Naive thymus-derived CD8-positive, alpha-beta T cell (primary cell): ENCODE measurements at places on chromosomes 16 and 17.
A peak's percentile ranks its signal among the peaks of the same experiment; 100 is the strongest.

- no peaks in the 10 kb centered on the region for H3K27me3 ChIP-seq
- no peak for DNase-seq
- peaks cover 22% of the 10 kb centered on the region for H3K4me1 ChIP-seq
- H3K27ac ChIP-seq, result peak overlapping the region; percentile 91
These were observed 51.6 kb upstream of the CRISPLD2 start for GRCh38 chr16:84768061-84768807.

DNA sequence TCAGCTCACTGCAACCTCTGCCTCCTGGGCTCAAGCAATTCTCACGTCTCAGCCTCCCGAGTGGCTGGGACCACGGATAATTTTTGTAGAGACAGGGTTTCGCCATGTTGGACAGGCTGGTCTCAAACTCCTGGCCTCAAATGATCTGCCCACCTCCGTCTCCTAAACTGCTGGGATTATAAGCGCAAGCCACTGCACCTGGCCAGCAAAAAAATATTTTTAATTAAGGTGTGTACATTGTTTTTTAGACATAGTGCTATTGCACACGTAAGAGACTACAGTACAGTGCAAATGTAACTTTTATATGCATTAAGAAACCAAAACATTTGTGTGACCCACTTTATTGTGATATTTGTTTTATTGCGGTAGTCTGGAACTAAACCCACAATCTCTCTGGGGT lies 49.0 kb downstream of the NACA2 start:
- DNase-seq, result no peak
- peaks cover 17% of the 10 kb centered on the region for H3K27me3 ChIP-seq
- no peaks in the 10 kb centered on the region for H3K36me3 ChIP-seq
- no peak overlapping the region for H3K27ac ChIP-seq
- H3K4me3 ChIP-seq, result no peak overlapping the region
- no peaks in the 10 kb centered on the region for H3K4me1 ChIP-seq

DNA sequence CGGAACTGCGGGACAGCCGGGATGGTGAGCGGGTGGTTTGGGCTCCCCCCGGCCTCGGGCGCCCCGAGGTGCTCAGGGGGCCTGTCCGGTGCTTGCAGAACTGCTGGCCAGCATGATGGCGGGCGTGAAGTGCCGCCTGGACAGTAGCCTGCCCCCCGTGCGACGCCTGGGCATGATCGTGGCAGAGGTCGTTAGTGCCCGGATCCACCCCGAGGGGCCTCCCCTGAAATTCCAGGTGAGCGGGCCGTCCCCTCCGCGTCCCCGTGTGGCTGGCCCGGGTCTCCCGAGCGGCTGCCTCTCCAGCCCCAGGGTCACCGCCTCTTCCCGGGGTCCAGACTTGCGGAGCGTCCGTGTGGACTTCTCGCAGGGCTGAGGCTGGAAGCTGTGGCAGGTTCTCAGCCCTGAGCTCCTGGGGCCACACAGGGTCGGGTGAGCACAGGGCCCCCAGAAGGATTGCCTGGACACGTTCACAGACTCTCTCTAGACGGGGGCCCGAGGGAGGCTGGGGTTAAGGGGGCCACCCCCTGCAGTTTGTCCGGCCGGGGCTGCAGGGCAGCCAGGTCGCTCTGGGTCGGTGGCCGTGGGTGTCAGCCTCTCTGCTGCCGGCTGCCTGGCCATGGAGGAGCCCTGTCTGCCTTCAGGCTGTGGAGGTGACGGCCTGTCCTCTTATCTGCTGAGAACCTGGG lies 7.4 kb downstream of the TELO2 start:
- no peak overlapping the region for H3K27ac ChIP-seq
- H3K36me3 ChIP-seq, result peaks cover 4% of the 10 kb centered on the region
- no peak for DNase-seq
- no peaks in the 10 kb centered on the region for H3K27me3 ChIP-seq

DNA sequence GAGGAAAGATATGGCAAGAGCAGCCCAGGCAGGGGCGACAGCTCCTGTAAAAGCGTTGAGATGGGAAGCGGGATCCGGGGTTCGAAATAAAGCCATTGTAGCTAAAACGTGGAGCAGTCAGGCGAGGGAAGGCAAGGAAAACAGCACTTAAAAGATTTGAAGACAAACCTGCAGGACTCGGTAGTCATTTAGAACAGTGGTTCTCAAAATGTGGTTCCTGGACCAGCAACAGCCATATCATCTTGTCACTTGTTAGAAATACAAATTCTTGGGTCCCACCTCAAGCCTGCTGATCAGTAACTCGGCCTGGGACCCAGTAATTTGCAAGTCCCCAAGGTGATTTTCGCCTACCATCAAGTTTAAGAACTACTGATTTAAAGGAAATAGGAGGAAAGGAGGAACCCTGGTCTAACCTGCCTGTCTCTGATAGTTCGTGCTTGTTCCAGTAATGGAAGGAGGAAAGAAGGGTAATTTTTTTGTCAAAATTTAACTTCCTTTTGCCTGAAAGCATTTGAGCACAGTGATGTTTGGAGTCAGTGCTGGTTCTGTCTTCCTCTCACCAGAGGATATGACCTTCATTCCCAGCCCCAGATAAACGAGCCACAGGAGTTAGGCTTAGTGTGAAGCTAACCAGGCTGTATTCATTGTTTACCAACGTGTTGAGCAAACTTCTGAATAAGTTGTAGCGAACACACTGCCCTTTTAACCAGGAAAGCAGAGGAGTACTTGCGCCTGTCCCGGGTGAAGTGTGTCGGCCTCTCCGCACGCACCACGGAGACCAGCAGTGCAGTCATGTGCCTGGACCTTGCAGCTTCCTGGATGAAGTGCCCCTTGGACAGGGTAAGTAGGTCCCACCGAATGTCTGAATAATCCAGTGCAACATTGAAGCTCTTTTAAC lies 1.1 kb downstream of the ORC6 start:
- H3K4me1 ChIP-seq, result peaks cover 35% of the 10 kb centered on the region
- H3K4me3 ChIP-seq, result no peak overlapping the region
- no peak for DNase-seq
- H3K27me3 ChIP-seq, result no peaks in the 10 kb centered on the region

- no peaks in the 10 kb centered on the region for H3K4me1 ChIP-seq
- H3K27me3 ChIP-seq, result no peaks in the 10 kb centered on the region
- H3K36me3 ChIP-seq, result no peaks in the 10 kb centered on the region
These were observed 34.7 kb upstream of the NAT9 start for GRCh38 chr17:74810699-74811485.

DNA sequence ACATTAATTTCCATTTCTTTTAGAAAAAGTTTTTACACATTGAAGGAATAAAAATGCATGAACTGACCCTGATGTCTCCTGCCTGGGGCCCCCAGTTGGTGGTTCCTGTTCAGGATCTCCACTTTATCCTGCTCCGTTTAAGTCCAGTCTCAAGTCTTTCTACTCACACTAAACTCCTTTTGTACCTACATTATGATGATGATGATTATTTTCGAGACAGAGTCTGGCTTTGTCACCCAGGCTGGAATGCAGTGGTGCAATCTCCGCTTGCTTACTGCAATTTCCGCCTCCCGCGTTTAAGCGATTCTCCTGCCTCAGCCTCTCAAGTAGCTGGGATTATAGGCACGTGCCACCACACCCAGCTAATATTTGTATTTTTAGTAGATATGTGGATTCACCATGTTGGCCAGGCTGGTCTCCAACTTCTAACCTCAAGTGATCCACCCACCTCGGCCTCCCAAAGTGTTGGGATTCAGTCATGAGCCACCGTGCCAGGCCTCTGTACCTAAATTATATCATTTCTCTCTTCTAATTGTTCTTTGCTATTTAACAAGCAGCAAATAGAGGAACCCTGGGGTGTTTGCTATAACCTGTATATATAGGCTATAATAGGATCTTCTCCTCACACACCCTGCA lies 2.2 kb upstream of the FOXK2 start:
- no peaks in the 10 kb centered on the region for H3K27me3 ChIP-seq
- H3K36me3 ChIP-seq, result no peaks in the 10 kb centered on the region
- no peak for DNase-seq
- no peak overlapping the region for H3K4me3 ChIP-seq
- no peak overlapping the region for H3K27ac ChIP-seq
- peaks cover 16% of the 10 kb centered on the region for H3K4me1 ChIP-seq

DNA sequence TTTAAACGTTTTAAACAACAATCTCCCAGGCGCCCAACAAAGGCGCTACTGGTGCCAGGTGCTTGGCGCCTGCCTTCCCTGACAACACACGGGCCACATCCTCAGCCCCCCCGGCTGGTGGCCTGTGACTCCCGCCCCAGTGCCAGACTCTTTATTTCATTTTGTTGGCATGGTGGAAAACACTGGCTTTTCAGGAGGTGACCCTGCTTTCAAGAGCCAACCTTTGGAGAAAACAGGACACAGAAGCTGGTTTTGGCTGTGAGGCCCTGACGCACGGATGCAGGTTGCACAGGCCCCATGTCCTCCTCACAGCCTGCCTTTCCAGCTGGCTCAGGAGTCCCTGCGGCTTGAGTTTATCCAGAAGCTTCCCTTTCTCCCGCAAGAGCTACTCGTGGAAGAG lies 100.0 kb downstream of the METRNL start:
- DNase-seq, result no peak
- no peaks in the 10 kb centered on the region for H3K36me3 ChIP-seq
- H3K27ac ChIP-seq, result no peak overlapping the region
- no peaks in the 10 kb centered on the region for H3K27me3 ChIP-seq

DNA sequence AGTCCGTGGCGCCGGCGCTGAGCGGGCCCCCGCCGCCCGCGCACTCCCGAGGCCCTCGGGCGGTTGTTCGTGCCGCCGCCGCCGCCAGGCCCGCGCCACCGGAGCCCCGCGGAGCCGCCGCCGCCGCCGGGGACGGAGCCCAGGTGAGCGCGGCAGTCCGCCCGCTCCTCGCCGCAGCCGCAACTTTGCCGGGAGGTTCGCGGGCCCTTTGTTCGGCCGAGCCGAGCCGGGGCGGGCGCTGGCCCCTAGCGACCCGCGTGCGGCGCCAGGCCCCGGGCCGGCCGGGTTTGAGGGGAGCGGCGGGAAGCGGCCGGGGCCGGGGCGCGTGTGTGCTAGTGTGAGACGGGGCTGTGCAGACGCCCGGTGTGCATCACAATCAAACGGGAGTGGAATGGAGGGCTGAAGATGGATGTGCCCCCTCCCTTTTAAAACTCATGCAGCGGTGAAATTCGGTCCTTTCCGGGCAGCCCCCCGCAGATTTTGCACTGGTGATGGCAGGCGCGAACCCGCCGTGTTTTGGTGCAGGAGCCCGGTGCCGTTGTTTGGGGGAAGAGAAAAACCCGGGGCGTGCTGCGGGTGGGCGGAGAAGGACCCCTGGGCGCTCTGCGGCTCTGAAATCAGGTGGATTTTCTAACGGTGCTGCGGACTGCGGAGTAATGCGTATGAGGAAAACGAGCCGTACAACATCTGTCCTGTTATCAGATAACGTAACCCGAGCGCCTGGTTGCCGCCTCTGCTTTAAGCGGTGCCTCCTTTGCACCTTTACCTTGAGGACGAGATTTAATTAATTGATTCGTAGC lies 823 bp downstream of the TNRC6C start:
- no peaks in the 10 kb centered on the region for H3K27me3 ChIP-seq
- peaks cover 57% of the 10 kb centered on the region for H3K4me1 ChIP-seq
- H3K36me3 ChIP-seq, result no peaks in the 10 kb centered on the region
- H3K27ac ChIP-seq, result peak overlapping the region; percentile 97
- H3K4me3 ChIP-seq, result peak overlapping the region; percentile 99
- DNase-seq, result peak; percentile 67

- H3K27ac ChIP-seq, result no peak overlapping the region
- H3K27me3 ChIP-seq, result peaks cover 46% of the 10 kb centered on the region
- peak overlapping the region; percentile 24 for H3K4me3 ChIP-seq
- DNase-seq, result no peak
- no peaks in the 10 kb centered on the region for H3K36me3 ChIP-seq
These were observed 416 bp downstream of the MT1H start for GRCh38 chr16:56669840-56670619.

DNA sequence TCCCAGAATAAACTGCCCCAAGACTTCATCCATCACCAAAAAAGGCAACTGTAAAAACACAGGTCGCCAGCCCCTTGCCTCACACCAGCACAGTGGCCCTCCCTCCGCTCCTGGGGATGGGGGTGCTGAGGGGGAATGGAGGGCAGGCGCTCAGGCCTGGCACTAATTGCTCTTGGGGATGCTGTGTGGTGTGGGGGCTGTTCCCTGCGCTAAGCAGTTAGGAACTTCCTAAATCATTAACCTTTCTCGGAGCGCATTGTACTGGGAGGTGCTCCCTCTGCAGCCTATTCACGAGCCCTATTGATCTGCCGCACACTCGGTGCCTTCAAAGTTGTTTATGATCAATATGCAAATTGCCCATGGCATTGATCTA lies 199.9 kb downstream of the ZFHX3 start:
- H3K36me3 ChIP-seq, result peaks cover 4% of the 10 kb centered on the region
- DNase-seq, result no peak
- H3K4me3 ChIP-seq, result no peak overlapping the region
- peaks cover 8% of the 10 kb centered on the region for H3K27me3 ChIP-seq
- no peak overlapping the region for H3K27ac ChIP-seq
- H3K4me1 ChIP-seq, result peaks cover 2% of the 10 kb centered on the region

DNA sequence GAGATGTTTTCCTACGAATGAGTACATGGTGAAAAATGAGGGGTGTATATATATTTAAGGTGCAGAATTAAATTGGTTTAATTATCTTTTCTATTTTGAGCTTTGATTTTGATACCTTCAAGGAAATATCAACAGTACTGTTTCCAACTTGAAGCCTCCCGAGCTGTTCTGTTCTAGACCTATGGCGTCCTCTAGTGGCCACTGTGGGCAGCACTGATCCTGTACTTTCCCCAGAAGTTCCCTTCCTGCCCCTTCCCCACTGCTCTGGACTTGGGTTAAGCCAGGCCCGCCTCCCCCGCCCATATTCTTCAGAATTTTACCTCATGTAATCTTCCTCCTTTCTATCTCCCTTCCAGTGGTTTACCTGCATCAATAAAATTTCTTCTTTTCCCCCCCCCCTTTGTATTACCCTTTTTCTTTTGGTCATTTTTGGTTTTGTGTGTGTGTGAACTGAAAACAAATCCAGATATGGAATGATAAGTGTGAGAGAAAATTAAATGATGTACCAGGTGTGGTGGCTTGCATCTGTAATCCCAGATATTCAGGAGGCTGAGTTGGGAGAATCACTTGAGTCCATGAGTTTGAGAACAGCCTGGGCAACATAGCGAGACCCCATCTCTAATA lies 1643.5 kb downstream of the TP53TG3F start:
- H3K36me3 ChIP-seq, result no peaks in the 10 kb centered on the region
- no peaks in the 10 kb centered on the region for H3K4me1 ChIP-seq
- no peak overlapping the region for H3K4me3 ChIP-seq
- no peaks in the 10 kb centered on the region for H3K27me3 ChIP-seq

GRCh38 chr17:57567251-57567650 lies 177.8 kb downstream of the CCDC182 start:
- H3K36me3 ChIP-seq, result peaks cover 2% of the 10 kb centered on the region
- no peaks in the 10 kb centered on the region for H3K27me3 ChIP-seq
- no peak overlapping the region for H3K4me3 ChIP-seq
- DNase-seq, result peak; percentile 15
- H3K4me1 ChIP-seq, result peaks cover 8% of the 10 kb centered on the region

GRCh38 chr17:2888326-2888725 lies 92.1 kb downstream of the RAP1GAP2 start:
- no peak for DNase-seq
- H3K27me3 ChIP-seq, result no peaks in the 10 kb centered on the region
- H3K4me1 ChIP-seq, result peaks cover 19% of the 10 kb centered on the region
- no peak overlapping the region for H3K4me3 ChIP-seq
- peaks cover 13% of the 10 kb centered on the region for H3K36me3 ChIP-seq

- peaks cover 28% of the 10 kb centered on the region for H3K27me3 ChIP-seq
- no peaks in the 10 kb centered on the region for H3K36me3 ChIP-seq
- no peak for DNase-seq
- H3K4me3 ChIP-seq, result no peak overlapping the region
- H3K4me1 ChIP-seq, result no peaks in the 10 kb centered on the region
These were observed 5.8 kb downstream of the CRYM start for GRCh38 chr16:21272253-21272652.
